ENCODE measurements at places on chromosomes 3 and 15.

- DNase-seq: peak; percentile 42
Observed at GRCh38 chr3:71591101-71591500, 7.6 kb upstream of the FOXP1 start.

DNA sequence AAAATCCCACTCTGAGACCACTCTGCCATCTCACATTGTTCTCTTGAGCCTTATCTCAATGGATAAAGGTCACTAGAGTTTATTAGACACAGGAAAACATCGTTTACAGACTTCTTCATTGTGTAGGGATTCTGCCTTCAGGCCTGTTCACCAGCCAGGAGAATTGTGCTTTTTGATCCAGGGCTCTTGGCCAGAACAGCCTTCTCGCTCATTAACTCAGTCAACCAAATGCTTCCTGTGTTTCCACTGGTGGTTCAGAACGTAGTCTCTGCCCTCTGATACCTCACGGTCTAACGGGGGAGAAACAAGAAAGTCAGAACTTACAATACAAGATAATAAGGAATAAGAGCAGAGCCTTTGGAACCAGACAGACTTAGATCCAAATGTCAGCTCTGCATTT, 54.2 kb upstream of the TSEN2 start:
- no peak for DNase-seq

- no peak for DNase-seq
Observed at GRCh38 chr3:108137460-108137814, 46.6 kb upstream of the CD47 start.

DNA sequence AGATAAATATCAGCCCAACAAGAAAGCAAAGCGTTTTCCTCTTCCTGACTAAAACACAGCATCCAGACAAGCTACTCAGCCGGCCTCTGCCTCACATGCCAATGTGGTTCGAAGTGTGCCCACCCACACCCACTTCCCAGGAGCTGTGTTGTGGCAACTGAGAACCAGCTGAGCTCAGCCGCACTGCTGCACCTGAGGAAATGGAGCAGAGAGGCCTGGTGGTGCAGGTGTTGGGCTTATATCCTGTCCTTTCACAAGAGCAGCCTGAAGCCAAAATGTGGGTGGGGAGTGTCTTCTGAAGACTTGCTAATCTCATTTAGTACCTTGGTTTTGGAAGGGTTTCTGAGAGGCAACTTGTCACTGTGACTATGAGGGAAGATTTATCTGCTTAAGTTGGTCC, 23.0 kb upstream of the RETNLB start:
- DNase-seq: no peak

- no peak for DNase-seq
Observed at GRCh38 chr3:70565861-70566260, 253.4 kb upstream of the MDFIC2 start.

GRCh38 chr3:132789959-132790358, 67.8 kb upstream of the NPHP3 start:
- no peak for DNase-seq

DNA sequence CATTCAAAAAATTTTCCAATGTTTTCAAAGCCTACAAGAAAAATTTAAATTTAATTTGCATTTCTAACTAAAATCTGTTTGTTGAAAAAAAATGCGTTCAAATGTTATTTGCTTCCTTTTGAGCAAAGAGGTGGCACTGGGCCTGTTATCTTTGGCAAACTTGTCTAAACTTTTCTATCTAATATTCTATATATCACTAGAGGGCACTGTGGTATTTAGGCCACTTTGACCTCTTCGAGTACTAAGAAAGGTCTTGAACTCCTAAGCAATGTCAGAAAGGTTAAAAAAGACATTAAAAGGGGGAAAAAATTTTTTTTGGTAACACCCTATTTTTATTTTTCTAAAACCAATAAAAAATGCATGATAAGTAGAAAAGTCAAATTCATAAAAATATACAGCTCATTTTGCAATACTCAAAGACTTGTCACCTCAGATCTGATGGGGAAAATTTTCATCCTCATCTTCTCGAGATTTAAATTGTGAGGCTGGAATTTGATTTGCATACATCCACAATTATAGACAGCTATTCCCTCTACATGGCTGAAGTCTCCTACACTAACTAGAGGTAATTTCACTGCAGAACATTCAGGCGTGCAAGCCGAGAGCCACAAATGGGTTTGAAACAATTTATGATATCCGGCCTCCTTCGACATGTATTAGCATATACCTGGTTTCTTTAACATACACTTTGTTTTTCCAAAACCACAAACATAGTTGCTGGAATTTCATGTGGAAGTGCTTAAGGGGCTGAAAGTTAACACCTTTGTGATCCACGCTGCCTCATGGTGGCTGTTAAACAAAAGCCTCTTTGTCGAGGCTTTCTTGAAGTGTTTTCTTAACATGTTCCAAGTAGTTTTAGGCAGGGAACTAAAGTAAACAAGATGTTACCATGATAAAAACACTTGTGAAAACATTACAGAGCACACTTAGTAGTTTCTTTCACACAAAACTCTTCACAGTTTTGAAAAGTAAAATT, 576.4 kb downstream of the FOXP1 start:
- DNase-seq: peak; percentile 37

- no peak for DNase-seq
Observed at GRCh38 chr3:22475665-22476240, 724.7 kb upstream of the ZNF385D start.

DNA sequence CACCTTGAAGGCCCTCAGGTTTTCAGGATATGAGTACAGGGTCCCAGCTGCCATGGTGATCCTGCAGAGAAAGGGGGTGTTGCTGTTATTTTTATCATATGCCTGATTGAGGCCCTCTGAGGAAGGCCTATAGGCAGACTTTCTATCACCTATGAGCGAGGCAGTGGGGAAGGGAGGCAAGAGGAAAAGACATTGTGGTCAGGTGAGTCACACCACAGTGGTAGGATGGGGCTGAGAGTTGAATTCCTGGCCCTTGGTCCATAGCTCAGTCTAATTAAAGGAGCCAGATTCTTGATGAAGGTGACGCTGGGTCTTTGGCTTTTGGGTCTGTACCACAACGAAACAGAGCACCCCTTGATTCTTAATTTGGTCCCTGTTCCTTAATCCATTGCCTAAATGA, 72.7 kb downstream of the ZNF621 start:
- peak; percentile 44 for DNase-seq

GRCh38 chr3:30614943-30615342, 8.5 kb downstream of the TGFBR2 start:
- DNase-seq: no peak

GRCh38 chr3:143820466-143821221, 27.6 kb downstream of the SLC9A9 start:
- DNase-seq: no peak

- DNase-seq: no peak
Observed at GRCh38 chr3:101478980-101479379, 34.0 kb downstream of the SENP7 start.

- no peak for DNase-seq
Observed at GRCh38 chr3:108847187-108847586, 24.6 kb downstream of the TRAT1 start.

- no peak for DNase-seq
Observed at GRCh38 chr3:136545664-136546268, 206.4 kb downstream of the STAG1 start.

DNA sequence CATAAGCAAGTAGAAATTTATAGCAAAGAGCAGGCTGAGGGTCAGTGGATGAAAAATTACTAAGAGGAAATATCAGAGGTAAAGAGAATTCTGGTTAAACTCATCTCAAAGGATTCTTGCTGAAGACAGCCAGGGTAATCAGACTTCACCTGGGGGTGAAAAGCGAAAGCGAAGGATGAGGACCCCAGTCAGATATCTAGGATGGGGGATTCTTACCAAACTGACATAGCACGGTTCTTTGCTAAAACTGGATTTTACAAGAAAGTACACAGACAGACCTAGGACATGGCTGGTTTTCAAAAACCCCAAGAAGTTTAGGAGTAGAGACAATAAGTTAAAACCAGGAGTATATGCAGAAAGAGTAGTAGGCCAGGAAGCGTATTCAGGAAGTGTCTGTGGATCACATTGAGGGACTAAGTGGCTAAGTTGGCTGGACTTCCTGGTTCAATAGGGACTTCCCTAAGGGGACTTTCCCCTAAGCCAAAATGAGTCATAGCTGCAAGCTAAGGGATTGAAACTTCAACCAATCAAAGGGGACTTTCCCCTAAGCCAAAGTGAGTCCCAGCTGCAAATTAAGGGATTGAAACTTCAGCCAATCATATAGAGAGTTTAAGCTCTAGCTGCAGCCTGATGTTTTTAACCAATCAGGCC, 2.4 kb upstream of the CFAP91 start:
- DNase-seq: peak; percentile 6

DNA sequence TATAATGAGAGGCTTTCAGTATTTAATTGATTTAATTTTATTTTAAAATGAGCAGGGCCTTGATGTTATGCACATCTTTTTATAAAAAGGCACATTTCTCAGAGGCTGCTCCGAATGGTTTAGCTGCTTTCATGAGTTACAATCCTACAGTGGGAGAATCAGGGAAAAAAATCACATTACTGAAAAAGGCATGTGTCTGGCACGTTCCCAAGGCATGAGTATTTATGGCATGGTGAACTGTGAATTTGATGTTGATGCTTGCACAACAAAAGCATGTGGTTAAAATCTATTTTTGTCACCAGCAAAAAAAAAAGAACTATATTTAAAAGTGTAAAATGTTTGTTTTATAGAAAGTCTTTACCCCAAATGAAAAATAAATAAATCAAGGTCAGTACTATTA, 485.2 kb upstream of the ROBO2 start:
- peak; percentile 70 for DNase-seq

DNA sequence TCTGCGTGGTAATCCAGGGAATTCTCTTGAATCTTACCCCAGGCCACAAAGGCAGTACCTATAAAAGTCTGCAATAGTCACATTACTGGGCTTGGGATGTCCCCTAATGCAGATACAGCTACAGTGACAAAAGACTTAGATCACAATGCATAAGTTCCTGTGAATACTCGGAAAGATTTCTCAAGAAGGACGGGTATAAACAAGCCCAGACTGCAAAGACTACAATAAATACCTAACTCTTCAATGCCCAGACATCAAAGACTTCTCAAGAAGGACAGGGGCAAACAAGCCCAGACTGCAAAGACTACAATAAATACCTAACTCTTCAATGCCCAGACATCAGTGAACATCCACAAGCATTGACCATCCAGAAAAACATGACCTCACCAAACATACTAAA, 50.9 kb downstream of the NUDT16 start:
- DNase-seq: no peak

GRCh38 chr15:62142736-62143135, 22.3 kb downstream of the C2CD4B start:
- no peak for DNase-seq

DNA sequence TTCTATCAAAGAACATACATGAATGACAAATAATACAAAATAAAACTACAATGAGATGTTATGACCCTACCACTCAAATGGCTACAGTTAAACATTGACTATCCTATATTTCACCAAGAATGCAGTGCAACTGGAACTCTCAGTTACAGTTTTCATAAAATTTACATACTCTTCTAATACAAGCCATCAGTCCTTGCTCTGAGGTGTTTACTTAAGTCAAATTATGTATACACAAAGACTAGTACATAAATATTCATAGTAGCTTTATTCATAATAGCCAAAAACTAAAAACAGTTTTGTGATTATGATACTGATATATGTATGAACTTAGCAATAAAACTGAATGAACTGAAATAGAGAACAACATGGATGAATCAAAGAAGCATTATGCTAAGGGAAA, 19.2 kb downstream of the MLF1 start:
- DNase-seq: no peak

Data from fibroblast of skin of right quadriceps (primary cell).